ENCODE measurements at places on chromosomes 6 and 20.

DNA sequence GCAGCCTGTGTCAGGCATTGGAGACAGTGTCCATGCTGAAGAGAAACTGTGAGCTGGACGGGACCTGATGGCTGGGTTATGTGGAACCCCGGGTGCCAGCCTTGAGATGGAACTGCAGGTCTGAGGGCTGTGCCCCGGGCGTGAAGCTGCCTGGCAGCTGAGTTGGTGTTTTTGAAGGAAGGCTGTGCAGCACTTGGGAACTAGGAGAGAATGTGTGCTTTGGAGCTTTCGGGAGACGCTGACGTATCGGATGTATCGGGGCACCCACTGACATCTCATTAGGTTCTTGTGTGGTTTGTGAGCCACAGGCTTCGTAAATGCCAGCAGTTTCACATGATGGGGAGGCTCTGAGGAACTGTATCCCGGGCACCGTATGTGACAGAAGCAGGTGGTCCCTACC lies 2.2 kb downstream of the DLGAP4 start:
- no peak for DNase-seq

GRCh38 chr6:162450358-162450757 lies 277.2 kb downstream of the PRKN start:
- no peak for DNase-seq

- DNase-seq: no peak
These were observed 118.7 kb downstream of the SYNDIG1 start for GRCh38 chr20:24588047-24588635.

DNA sequence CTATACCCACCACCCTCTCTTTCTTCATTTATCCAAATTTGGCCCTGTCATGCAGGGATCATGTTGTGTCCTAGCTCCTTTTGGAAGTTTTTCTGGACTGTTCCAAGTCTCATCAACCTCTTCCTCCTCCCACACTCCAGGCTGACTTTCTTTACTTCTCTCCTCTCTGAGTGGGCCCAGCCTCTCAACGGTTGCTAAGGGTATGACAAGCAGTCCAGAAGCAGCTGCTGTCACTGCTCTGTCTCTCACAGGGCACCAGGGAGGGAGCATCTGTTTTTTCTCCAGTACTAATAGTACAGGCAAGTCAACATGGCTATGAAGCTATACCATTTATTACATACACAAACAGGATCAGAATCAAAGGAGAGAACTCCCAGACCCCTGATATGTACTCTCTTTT lies 8.2 kb downstream of the NT5DC1 start:
- no peak for DNase-seq

DNA sequence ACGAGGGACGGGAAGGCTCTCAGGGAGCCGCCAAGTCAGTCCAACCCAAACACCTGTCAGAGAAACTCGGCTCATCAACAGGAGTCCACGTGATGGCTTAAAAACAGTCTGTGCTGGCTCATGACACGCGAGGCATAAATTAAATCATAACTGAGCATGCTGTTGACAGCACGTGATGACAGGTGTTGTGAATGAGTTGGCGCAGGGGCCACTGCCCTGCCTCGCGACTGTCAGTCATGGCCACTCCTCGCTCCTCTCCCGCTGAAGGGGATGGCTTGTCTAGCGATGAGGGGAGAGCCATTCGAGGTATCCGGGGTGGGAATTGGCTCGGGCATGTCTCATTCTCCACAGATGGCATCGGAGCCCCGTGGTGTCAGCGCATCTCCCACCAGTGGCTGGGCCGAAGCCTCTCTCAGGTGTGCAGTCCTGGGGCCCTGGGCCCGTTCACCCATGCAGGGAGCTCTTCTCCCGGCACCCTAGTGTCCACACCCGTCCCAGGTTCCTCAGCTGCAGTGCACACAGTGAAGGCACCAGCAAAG lies 313.3 kb downstream of the BMP7 start:
- no peak for DNase-seq

- no peak for DNase-seq
These were observed 654.8 kb downstream of the RNF144B start for GRCh38 chr6:19041906-19042305.

DNA sequence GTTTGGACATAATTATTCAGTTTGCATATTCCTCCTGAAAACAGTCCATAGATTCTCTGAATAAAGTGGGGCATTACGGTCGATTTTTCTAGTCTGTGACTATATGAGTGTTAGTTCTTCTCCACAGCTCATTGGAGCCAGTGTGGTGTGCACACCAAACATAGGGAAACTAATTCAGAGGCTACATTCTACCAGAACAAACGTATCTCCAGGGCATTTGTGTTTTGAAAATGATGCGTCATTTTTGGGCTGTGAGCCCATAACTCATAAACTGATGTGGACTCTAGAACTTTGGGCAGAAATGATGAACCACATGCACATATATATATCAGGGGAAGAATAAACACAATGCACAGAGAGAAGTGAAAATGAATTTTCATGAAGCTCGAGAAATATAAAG lies 41.8 kb downstream of the C6orf58 start:
- DNase-seq: no peak

- DNase-seq: no peak
These were observed 724.3 kb downstream of the HDGFL1 start for GRCh38 chr6:23293653-23294052.

GRCh38 chr6:148466158-148466557 lies 123.5 kb downstream of the SASH1 start:
- no peak for DNase-seq

DNA sequence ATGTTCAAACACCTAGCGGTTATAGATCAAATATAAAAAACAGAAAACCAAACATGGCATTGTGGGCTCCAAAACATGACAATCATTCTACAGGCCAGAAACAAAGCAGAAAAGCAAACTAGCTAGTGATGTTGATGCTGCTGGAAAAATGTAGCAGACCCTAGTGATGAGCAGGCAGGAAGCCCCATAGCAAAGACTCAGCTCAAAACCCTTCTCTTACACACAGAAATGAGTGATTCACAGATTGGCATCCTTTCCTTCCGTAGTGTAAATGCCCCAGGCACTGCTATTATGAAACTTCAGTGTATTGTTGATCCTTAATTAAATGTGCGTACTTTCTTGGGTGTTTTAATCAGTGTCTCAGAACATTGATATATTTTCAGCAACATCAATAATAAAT lies 425.1 kb downstream of the UTRN start:
- DNase-seq: no peak

DNA sequence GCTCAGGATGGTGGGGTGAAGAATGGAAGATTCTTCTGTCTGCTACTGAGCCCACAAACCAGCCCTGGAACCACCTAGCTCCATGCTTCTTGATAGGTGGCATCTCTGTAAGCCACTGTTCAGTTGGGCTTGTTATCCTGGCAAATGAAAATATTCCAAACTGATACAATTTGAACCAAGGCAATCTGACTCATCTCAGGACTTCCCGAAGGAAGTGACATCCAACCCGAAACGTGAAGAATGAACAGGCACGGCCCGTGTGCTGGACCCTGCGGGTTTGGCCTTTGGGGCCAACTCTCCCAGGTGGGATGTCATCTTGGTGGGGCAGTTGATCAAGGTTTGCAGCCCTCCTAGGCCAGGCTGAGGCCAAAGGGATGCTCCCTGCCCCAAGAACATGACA lies 160.3 kb downstream of the PREX1 start:
- DNase-seq: no peak

GRCh38 chr20:36070451-36070850 lies 84.1 kb upstream of the EPB41L1 start:
- no peak for DNase-seq

DNA sequence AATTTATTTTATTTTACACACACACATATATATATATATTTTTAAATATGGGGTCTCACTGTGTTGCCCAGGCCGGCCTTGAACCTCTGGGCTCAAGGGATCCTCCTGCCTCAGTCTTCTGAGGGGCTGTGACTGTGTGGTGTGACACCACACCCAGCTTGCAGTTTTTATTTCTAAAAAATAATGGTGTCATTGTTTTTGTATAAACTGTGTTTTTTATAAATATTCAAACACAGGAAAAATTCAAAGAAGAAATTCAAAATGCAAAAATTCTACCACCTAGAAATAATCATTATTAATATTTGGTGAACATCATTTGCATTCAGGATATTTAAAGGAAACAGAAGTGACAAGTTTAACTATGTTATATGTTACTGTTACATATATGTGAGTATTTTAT lies 3.1 kb downstream of the CCDC28A start:
- no peak for DNase-seq

DNA sequence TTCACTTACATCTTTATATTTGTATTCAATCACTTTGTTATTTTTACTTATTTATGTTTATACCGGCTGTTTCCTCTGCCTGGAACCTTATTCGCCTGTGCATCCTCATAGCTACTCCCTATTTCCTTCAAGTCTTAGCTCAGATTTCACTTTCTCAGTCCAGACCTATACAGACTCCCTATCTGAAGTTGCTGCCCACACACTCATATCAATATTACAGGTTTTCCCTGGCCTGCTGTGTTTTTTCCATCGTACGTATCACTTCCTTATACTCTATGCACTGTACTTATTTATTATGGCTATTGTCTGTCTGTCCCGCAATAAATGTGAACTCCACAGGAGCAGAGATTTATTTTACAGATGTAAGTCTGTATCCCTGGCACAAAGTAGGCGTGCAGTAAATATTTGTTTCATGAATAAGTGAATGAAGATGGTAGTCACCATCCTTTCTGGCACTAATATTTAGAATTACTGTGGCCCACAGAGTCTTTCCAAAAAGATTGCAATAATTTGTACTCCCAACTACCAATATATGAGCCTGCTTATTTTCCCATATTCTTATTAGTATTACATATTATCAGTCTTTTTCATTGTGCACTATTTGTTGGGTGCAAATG lies 64.9 kb downstream of the TNFAIP3 start:
- no peak for DNase-seq

- DNase-seq: no peak
These were observed 3.5 kb downstream of the DLL1 start for GRCh38 chr6:170287371-170287876.

DNA sequence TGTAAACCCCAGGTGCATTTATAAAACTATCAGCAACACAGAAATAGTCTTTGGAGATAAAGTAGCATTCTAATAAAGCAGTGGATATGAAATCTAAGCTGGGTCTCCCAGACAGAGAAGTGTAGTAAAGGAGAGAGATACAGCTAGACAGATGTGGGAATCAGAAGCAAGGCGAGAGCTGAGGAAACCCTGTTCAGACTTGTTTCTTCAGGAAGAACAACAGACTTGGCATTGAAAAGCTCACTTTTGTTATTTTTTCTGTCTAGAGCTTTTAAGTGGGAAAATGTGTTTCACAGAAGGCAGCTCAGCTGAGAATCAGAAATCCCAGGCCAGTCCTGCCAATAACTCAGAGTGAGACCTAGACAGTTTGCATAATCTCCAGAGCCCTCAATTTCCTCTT lies 52.9 kb downstream of the SLC35B3 start:
- DNase-seq: no peak

DNA sequence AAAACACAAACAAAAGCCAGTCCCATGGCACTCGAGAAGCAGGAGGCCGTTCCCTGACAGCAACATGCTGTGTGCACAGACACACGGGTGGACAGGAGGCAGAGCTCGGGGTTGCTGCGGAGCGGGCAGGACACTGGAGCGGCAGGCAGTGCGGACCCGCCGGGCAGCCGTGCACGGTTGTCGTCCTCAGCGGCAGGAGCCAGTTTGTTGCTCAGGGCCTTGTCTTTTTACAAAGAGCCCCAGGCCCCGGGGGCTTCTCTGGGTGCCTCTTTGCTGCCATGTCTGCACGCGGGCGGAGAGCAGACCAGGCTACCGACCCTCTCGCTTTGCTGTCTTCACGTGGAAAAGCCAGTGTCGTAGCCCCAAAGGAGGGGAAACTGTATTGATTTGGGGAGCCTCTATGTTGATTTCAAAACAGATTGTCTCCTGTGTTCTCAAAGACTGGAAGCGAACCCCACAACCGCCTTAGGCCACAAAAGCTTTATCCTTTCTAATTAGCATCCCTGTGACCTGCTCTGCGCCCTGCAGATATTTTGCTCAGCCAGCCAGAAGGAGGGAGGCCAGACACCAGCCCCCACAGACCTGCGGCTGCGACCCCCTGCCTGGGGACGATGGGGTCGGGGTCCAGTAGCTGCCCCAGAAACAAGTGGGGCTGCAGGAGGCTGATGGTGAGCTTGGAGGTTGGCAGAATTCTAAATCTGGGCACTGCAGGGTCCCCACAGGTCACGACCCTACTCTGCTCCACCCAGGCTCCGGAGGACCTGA lies 50.2 kb downstream of the ERMARD start:
- no peak for DNase-seq

DNA sequence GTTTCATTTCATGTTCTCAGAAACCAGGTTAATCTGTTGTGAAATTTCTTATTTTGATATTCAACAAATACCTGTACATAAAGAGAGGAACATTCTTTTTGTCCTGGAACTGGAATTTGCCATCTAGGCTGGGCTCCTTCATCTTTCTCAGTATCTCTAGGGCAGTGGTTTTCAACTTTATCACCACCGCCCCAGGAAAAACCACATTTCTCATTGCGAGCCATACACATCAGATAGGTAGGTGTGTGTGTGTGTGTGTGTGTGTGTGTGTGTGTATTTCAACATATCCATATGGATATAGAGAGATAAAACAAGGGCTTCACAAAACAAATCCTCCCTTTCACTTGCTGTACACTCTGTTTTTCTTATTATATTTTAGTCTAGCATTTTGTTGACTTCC lies 24.1 kb downstream of the BFSP1 start:
- no peak for DNase-seq

- DNase-seq: no peak
These were observed 11.1 kb upstream of the SLC16A10 start for GRCh38 chr6:111076024-111076695.

- no peak for DNase-seq
These were observed 101.5 kb downstream of the ZFP64 start for GRCh38 chr20:52090035-52090434.

- DNase-seq: no peak
These were observed 88.8 kb upstream of the PRND start for GRCh38 chr20:4632876-4633275.

DNA sequence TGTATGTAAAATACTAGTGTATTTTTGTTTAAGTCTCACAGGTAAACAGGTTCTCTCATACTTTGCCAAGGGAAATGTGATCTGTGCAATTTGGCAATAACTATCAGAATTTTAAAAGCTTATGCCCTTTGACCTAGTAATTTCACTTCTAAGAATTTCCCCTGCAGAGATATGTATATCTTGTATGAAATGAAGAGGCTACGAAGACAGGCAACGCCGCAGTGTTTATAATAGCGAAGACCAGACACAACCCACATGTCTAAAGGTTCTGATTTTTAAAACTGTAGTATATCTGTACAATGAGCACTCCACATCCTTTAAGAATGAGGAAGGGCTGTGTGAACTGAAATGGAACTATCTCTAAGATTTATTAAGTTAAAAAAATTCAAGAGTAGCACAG lies 7.5 kb downstream of the TRAF3IP2 start:
- no peak for DNase-seq

GRCh38 chr6:80541181-80541580 lies 434.7 kb downstream of the BCKDHB start:
- DNase-seq: no peak

- no peak for DNase-seq
These were observed 10.0 kb upstream of the TBX18 start for GRCh38 chr6:84774157-84774984.

Data from CMK (cell line).